ENCODE measurements at places on chromosomes 11 and 22.
A peak's percentile ranks its signal among the peaks of the same experiment; 100 is the strongest.

GRCh38 chr22:46251266-46251665, 1.2 kb upstream of the CDPF1 start:
- DNase-seq: no peak

GRCh38 chr11:64866173-64866491, 12.3 kb downstream of the EHD1 start:
- no peak for DNase-seq

GRCh38 chr11:31160504-31161422, 208.8 kb downstream of the DCDC1 start:
- DNase-seq: no peak

- peak; percentile 48 for DNase-seq
These were observed 11.5 kb upstream of the NAP1L4 start for GRCh38 chr11:3003396-3004231.

DNA sequence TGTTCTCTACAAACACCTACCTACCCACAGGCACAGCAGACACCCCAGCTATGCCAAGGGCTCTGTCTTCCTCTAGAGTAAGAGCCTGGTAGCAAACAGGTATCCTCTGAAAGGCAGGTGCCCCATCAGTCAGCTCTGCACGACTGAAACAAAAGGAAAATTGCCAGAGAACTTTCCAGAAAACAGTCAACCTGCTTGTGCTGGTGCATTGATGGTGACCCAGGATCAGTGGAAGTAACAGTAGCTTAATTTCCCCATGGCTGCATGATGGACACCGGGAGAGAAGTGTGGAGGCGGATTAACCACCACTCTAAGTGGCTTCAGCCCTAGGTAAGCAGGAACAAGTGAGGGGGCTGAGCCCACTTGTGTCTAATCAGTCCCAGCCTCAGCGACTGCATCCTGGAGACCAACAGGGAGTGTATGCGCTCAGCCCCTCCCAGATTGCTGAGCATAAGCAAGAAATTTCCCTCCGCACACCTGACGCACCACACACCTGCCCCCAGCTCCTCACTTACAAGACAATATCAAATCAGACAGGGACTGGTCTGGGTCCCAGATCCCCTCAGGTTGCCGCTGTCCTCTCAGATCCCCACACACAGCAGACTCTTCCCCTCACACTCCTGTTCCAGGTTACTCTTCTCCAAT, 70.7 kb upstream of the IGLL5 start:
- no peak for DNase-seq

GRCh38 chr11:69249311-69250185, 44.4 kb upstream of the MYEOV start:
- peak; percentile 67 for DNase-seq

GRCh38 chr22:43388420-43388851, 23.4 kb upstream of the MPPED1 start:
- DNase-seq: peak; percentile 85

GRCh38 chr22:45553351-45554039, 50.8 kb downstream of the FBLN1 start:
- peak; percentile 88 for DNase-seq

DNA sequence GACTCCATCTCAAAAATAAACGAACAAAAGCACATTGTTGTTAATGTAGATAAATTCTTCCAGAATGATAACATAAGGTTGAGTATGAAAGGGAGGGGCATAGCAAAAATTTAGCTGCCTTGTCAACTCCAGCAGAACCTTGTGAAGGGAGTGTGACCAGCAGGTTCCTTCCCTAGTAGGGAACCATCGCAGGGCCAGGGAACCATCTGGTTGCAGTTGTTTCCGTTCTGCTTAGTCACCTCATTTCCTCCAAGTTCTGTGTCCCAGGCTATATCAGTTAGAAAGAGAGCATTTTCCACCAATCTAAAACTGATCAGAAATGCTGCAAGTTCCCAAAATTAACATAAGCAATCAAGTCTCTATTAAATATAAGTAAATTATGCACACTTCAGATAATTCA, 126.7 kb upstream of the BLID start:
- no peak for DNase-seq

DNA sequence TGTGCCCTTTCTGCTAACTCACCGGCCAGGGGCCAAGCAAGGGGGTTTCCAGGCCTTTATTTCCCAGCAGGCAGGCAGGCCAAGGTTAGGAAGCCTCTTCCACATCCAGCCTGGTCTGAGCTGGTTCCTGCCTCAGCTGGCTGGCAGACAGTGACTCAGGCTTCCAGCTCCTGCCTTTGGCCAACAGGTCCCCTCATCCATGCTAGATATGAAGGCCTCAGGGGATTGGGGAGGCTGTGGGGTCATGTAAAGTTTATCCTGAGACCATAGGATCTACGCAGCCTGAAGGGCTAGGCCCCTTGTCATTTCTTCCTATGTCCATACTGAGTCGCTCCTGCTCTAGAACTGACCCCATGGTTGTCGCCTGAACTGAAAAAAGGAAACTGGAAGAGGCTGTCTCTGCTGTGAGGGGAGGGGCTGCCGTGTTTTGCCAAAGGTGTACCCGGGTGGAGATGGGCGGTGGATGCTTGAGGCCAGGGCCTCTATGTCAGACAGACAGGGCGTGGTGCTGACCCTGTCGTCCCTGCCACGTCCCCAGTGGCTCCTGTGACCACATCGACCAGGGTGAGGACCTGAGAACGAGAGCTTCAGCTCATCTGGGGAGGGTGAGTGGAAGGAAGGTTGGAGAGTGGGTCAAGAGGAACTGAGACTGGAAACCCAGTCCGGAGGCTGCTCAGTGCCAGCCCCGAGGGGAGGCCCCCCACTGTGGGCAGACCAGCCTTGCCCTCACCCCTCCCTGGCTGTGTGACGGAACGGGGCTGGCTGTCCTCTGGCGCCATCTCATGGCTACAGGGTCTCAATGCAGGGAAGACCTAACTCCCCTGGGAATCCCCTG, 17.0 kb downstream of the P2RY6 start:
- peak; percentile 82 for DNase-seq

DNA sequence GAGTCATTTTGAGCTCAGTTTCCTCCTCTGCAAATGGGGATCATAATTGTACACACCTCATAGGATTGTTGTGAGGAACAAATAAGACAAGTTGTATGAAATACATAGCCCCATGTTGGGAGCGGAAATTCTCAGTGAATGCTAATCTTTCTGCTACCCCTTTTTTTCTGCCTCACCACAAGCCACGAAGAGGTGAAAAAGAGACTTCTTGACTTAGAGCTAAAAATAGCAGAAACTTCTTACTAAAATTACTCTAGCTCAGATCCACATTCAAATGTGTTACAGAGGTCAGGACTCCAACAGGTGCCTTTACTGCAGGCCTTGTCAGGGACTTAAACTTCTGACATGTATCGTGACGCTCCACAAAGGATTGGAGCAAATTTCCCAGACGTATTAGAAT, 128.5 kb downstream of the MIAT start:
- DNase-seq: no peak

- no peak for DNase-seq
These were observed 39.6 kb upstream of the PLET1 start for GRCh38 chr11:112300094-112300786.

GRCh38 chr11:126890561-126890960, 110.0 kb downstream of the KIRREL3 start:
- DNase-seq: no peak

DNA sequence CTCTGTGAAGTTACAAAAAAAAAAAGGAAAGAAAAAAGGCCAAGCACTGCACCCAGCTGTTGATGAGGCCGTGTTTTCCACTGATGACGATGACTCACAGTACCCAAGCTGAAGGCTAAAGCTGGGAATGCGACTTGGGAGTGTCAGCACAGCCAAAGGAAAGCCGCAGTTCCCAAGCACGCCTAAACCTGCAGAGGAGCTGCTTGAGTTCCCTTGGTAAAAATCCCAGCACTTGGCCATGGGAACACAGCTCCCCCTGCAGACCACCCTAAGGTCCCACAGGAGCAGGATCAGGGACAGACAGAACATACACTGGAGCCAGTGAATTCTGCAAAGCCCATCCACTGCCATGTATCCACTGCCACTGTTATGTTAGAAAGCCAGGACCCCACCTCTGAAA, 39.9 kb downstream of the SERGEF start:
- no peak for DNase-seq

DNA sequence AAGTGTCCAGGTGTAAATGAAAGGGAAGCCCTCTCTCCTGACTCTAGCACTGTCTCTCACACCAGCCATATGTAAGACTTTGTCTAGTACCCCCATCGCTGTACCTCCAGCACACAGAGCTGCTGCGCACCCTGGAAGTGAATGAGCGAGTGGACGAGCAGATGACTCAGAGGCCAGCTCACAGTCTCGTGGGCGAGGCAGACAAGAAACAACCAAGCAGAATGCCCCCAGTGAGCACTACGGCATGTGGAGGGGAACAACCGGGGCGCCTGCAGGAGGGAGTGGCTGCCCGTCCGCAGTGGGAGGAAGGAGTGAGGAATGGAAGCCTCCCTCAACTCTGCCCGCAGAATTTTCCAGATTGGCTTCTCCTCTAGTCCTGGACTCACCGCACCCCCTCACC, 46.4 kb downstream of the MCM5 start:
- DNase-seq: no peak

DNA sequence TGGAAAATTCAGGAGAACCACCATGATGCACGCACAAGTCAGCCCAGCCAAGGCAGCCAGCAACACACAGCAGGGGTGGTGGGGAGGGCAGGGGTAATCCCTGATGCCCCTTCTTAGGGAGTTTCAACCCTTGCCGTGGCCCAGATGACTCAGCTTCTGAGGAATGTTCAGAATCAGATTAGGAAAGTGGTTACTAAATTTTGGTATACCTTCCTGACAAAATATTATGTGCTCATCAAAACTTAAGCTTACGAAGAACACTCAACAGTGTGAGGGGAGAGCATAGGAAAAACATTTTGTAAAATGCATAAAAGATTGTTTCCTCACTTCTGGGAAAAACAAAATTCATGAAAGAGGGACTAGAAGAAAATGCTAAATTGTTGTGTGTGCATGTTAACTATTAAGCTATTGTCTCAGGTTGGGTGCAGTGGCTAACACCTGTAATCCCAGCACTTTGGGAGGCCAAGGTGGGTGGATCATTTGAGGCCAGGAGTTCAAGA, 32.1 kb downstream of the SERPIND1 start:
- DNase-seq: no peak

GRCh38 chr11:36425561-36426081, 84.5 kb downstream of the TRAF6 start:
- no peak for DNase-seq

GRCh38 chr11:60871378-60872061, 4.2 kb downstream of the ZP1 start:
- DNase-seq: peak; percentile 59

DNA sequence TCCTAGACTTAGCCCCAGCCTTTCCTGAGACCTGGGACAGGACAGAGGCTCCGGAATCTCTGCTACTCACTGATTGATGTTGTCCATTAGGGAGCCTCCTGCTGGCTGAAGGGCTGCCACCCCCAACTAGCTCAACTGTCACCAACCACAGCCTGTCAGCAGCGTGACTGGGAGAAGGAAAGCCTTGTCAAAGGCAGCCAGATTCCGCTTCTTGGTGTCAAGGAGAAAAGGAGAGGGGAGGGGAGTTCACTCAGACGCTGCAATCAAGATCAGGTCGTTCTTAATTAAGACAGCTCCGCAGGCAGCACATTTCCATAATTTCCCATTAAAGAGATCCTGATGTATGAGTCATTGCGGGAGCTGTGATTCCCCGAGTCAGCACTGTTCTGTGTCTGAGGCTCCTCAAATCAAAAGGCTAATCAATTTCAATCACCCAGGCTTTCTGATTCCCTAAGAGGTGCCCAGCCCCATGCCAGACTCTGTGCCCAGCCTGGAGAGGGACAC, 152.8 kb upstream of the ZBED5 start:
- no peak for DNase-seq

GRCh38 chr11:117160826-117161225, 16.7 kb downstream of the PAFAH1B2 start:
- no peak for DNase-seq

DNA sequence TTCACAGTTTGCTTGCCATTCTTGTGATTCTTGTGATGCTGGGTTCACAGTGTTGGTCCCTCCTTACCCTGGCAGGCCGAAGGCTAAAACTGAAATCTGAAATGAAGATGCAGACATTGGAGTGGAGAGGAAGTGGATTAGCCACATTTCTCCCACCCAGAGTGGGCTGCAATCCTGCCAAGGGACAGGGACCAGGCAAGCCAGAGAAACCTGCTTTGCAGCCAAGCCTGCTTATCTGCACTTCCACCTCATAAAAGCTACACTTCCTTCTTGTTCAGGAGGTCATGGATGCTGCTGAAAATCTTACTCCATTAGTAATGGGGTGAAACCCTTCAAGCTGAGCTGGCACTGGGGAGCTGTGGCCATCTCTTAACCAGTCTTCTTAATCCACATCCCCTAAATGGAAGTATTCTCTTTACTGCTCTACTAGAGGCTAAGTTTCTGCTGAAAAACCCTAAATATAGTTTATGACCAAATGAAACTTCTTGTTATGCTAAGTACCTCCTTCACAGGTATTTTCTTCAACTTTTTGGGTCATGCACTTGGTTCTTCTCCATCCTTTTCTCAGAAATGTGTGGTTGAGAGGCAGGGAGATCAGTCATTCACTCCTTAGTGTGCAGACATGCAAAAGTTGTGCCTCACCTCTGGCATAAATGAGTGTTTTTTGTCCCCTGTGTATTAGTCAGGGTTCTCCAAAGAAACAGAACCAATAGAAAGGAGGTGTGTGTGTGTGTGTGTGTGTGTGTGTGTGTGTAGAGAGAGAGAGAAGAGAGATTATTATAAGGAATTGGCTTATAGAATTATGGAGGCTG, 133.9 kb upstream of the BMAL1 start:
- DNase-seq: no peak

DNA sequence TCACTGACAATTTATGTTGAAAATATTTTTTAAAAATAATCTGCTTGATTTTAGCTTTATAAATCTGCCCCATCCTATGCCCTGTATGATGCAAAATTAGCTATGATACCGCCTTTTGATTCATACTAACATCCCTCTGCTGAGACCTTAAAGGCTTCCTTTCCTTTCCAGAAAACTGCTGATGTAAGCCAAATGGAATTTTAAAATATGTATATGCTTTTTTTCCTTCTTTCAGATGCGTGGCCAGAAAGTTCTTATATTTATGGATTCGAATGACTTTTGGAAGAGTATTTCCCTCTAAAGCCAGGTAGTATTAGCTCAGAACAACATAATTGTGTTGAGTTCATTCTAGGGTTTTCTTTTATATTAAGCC, 34.5 kb downstream of the SFI1 start:
- no peak for DNase-seq

DNA sequence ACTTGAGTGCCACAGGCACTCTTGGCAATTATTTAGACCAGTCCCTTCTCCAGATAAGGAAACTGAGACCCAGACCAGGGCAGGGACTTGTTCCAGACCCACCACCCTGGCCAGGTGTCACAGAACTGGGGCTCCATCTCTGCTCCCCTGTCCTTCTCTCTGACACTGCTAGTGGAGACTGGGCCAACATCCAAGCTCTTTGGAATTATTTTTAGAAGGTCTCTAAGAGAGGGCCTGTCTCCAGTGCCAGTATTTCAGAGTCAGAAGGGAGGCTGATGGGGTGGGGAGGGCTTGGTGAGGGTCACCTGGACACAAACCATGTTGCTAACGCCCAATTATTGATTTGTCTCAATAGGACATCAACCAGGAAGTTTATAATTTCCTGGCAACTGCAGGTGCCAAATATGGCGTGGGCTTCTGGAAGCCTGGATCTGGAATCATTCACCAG, 32.7 kb downstream of the POLR3H start:
- DNase-seq: no peak

- DNase-seq: no peak
These were observed 413.7 kb downstream of the TMEM135 start for GRCh38 chr11:87451395-87451794.

All from left forelimb (tissue), 1 donor.